Kidney epithelial cell (primary cell): ENCODE measurements at places on chromosomes 5 and 9. TPM values are rescaled to one million over a fixed set of nuclear protein-coding genes. Genes with fewer than 3 reads are reported as not detected.

The STPG3 gene
- not detected in 2 replicates for total RNA-seq

The CARD9 gene
- 1.9 and 2.0 TPM in 2 replicates for total RNA-seq

The SGCD gene
- total RNA-seq, result 0.29 and 0.34 TPM in 2 replicates

The RGP1 gene
- total RNA-seq, result 21.5 and 24.4 TPM in 2 replicates

The FCN2 gene
- total RNA-seq, result not detected in 2 replicates

The NR2F1 gene
- total RNA-seq, result 12.8 and 13.2 TPM in 2 replicates
